Skeletal muscle cell (primary cell): ENCODE measurements at places on chromosomes 2 and 18.

- no peak for DNase-seq
Measured at GRCh38 chr18:62981566-62981965, 266.2 kb downstream of the PHLPP1 start.

DNA sequence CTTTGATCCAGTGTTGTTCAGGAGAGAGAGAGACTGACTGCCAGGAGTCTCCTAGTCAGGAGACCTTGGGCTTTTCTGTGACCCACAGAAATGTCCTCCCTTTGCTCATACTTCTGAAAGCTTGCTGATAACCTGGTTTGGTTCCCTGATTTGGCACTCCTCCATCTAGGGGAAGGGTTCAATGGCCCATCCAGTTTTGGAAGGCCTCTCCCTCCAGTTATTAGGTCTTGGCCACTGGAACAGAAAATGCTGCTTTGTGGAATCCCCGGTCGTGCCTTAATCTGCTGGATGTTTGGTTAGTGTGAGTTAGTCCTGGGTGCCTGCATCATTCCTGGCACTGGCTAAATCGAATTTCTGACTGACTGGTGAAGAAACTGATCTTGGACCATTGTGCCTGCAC lies 35.7 kb downstream of the KDM3A start:
- DNase-seq = no peak

- no peak for DNase-seq
Measured at GRCh38 chr2:233852056-233852455, 2.3 kb downstream of the HJURP start.

DNA sequence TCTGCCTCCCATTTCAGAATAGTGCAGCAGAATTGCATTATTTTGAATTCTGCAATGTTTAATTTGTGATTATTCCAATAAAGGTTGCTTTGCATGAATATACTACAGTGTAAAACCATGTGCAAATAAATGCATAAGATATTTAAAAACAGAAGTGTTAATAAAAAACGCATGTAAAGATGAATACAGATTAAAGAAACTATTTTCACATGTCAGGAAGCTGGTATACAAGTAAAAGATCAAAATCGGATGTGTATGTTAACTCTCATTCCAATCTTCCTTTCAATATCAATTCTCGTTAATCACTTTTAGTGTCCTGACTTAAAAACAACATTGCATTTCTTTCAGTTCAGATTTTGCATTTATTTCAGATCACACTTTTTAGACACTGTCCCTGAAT lies 3.1 kb downstream of the MCEE start:
- no peak for DNase-seq

GRCh38 chr2:31161637-31162036 lies 23.4 kb upstream of the GALNT14 start:
- DNase-seq = no peak

DNA sequence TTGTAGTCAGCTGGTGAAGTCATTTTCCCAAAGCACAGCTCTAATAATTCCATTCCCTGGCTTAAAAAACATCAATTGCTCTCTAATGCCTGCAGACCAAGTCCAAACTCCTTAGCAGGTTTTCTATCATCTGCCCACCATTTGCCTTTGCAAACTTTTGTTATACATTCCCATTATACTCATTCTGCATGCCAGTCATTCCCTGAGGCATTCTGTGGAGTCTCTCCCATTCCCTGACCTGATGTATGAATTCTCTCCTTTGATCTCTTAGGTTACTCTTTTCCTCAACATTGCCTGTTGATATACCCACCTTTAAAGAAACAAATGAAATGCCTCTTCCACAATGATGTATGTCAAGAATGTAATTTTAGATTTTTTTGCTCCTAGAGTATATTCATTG lies 852.0 kb upstream of the FSHR start:
- no peak for DNase-seq

DNA sequence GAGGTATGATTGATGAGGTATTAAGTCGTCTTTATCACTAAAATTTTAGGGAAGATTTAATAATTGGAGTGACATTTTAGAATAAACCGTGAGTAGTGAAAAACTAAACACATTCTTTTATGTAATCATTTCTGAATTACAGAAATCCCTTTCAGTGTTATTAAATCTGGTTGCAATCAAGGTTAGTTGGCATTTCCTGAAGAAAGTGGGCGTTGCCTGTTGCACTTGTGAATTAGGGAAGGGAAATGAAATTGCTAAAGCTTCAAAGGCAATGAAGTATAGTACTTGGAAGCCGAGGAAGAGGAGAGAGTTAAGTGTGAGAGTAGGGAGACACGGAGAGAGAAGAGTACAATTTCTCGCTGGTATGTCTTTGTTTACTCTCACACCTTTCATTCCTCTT lies 274.5 kb downstream of the SLC8A1 start:
- no peak for DNase-seq

GRCh38 chr18:21315741-21316197 lies 73.7 kb downstream of the GREB1L start:
- no peak for DNase-seq

- DNase-seq = no peak
Measured at GRCh38 chr2:64025741-64026140, 6.5 kb upstream of the VPS54 start.

DNA sequence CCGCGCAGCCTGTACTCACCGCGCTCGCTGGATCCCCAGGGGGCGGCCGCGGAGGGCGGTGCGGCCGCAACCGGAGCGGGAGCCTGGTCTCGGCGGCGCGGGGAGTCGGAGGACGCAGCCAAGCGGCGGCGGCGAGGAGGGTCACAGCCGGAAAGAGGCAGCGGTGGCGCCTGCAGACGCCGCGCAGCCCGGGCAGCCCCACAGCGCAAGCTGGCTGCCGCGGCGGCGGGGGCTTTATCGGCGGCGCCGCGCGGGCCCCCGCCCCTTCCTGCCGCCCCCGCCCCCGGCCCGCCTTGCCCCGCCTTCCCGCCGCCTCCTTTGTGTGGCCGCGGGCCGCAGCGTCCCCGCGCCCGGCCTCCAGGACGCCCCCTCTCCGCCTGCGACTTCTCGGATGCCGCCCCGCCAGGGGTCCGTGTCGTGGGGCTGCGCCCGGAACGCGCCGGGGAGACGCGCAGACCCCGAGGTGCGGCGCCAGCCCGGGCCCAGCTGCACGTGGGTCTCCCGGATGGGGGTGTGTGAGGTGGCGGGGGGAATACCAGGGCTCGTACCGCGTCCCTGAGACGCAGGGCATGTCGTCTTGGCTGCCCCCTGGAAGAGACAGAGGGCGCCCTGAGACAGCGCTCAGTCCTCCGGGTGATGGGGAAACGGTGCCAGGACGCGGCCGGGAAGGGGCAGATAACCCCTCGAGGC lies at the start of gene SERPINE2:
SERPINE2 (minus strand) TSS at position 207 of the 690 bp plus-strand sequence. CDS start 37,386 bp downstream, outside the sequence.
- DNase-seq = no peak

- DNase-seq = no peak
Measured at GRCh38 chr2:200305797-200306195, 697 bp upstream of the SPATS2L start.

- DNase-seq = no peak
Measured at GRCh38 chr2:152505495-152505906, 170.5 kb downstream of the FMNL2 start.

DNA sequence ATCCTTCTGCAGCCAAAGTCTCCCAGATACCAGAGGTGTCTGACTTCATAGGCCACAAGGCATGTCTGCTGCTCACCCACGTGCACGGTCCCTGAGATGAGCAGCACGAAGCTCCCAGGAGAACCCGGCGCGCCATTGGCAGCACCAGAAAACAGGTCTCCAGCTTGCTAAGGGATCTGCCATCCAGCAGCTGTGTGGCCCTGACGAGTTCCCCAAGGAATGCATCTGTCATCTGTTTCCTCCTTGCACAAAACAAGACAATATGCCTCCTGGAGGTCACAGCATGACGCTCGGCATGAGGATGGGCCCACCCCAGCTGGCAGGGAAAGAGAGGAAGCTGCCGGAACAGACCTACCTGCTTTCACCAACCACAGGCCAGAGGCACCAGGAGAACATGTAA lies 29.2 kb downstream of the HS6ST1 start:
- no peak for DNase-seq

DNA sequence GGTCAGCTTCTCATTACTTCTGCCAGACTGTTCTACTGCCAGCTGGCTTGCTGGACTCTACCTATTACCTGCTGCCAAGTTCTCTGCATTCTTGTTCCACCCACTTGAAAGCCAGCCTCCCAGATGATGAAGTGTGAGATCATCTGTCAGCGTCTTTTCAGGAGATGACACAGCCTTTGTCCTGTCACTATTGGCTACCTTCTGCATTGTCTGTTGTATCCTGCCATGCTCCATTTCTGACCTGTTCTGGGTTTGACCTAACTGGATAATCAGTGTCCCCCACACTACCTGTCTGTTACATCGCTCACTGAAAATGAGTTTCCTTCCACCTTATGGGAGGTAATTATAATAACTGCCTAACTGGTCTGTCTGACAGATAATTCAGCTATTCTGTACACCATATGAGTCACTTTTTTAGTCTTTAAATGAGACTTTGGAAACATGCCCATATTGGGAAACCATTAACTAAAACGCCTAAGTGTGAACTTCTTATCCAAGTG lies 520.6 kb downstream of the METTL4 start:
- no peak for DNase-seq

DNA sequence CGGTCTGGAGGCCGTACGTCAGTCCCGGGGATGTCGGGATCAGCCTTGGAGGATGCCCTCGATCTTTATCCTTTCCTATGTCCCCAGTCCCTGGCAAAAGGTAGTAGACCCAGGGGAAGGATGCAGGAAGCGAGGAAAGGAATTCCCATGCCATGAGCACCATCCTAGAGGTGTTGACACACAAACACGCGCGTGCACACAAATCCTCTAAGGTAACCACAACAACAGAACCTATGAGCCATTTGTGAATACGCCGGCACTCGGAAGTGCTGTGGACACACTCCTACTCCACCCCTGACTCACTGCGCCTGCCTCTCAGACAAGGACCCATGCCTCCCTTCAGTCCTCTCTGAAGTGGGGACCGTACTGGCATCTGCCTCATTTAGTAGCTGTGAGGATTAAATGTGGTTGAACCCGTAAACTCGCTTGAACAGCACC lies 11.3 kb upstream of the MLPH start:
- DNase-seq = no peak

GRCh38 chr2:170212625-170213280 lies 34.8 kb downstream of the MYO3B start:
- no peak for DNase-seq

DNA sequence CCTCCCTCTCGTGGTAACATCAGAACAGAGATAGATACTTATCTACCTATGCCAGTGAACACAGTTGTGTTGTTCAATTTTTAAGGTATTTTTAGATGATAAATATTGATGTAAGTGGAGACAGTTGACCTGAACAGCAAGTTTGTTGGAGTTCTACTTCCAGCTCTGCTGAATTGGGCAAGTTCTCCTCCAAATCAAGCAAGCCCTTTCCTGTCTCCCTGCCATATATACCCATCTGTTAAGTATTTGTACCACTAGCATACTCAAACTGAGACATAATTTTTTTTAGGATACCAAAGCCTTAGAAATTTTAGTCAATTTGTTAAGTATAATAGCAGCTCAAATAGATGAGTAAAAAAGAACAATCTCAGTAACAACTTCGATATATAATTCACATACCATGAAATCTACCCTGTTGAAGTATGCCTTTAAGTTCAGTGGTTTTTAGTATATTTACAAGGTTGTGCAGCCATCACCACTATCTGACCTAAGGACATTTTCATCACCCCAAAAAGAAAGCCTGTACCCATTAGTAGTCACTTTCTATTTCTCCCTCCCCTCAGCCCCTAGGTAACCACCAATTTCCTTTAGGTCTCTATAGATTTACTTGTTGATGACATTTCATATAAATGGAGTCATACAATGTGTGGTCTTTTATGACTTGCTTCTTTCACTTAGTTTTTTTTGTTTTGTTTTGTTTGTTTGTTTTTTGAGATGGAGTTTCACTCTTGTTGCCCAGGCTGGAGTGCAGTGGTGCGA lies 61.8 kb downstream of the COX7A2L start:
- DNase-seq = no peak

DNA sequence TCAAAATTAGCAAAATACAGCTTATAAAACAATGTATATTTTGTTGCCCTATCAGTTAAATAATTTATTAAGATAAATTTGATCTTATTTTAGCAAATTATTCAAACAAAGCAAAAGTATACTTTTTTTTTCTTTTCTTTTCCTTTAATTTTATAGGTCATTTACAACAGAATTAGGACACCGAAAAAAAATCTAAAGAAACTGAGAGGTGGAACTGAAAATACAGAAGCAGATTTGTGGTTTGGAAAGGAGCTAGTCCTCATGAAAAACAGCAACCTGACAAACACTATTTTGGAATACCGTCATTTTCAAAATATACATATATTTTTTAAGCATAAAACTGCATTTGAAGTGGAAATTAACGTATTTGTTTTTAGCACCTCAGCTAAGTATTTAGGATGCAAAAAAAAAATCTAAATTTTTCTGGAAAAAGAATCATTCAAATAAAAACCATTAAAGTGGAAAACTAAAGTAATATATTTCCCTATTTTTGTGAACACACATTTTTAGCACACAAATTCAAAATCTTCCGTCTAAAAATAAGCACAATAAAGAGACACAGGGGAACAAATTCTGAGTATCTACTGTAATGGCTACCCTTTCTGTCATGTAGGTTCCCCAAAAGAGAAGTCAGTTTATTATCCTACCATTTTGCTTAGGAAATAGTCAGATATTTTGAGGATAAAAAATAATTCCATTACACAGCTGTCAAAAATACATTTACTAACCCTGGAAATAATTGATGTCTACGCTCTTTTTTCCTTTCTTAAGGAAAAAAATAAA lies 2.7 kb downstream of the CCDC88A start:
- DNase-seq = no peak

DNA sequence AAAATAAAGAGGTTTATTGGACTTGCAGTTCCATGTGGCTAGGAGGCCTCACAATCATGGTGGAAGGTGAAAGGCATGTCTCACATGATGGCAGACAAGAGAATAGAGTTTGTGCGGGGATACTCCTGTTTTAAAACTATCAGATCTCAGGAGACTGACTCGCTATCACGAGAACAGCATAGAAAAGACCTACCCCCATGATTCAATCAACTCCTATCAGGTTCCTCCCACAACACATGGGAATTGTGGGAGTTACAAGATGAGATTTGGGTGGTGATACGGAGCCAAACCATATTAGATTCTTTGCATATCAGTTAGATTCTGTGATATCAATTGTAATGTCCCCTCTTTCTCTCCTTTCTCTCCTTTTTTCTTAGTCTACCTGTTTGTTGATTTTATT lies 1178.7 kb upstream of the LRRTM1 start:
- DNase-seq = no peak

DNA sequence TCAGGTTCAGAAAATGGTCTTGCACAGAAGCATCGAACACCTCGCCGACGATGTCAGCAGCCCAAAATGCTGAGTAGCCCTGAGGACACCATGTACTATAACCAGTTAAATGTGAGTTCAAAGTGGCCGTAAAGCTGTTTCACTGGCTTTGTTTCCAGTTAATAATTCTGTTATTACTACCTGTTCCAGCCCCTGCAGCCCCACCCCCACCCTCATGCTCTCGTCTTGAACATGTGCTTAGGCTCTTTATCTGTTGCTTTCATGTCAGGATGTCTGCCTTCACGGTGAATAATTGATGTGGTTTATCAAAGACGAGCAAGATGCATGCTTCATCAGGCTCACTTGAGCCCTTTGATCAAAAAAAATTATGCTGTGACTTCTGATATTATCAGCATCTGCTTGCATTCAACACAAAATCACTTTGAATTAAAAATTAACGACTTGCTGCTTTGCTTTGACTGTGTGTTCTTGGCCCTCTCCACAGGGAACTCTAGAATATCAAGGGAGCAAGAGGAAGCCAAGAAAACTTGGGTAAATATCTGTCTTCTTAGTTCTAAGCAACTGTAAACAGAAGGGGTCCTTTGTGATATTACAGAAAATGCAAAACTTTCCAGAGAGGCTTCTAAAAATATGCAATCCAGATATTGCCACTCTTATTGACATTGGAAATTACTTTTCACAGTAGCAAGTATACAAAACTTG lies 63.4 kb upstream of the SP5 start:
- DNase-seq = no peak

- DNase-seq = no peak
Measured at GRCh38 chr18:8516371-8517250, 92.6 kb upstream of the RAB12 start.
